ENCODE measurements at places on chromosomes 5 and 9. TPM values are rescaled to one million over a fixed set of nuclear protein-coding genes. Genes with fewer than 3 reads are reported as not detected.

- no peak for DNase-seq
These were observed 54.7 kb downstream of the PLK2 start for GRCh38 chr5:58405175-58405574.

- DNase-seq, result no peak
These were observed 96.8 kb downstream of the CAMK4 start for GRCh38 chr5:111320953-111321352.

DNA sequence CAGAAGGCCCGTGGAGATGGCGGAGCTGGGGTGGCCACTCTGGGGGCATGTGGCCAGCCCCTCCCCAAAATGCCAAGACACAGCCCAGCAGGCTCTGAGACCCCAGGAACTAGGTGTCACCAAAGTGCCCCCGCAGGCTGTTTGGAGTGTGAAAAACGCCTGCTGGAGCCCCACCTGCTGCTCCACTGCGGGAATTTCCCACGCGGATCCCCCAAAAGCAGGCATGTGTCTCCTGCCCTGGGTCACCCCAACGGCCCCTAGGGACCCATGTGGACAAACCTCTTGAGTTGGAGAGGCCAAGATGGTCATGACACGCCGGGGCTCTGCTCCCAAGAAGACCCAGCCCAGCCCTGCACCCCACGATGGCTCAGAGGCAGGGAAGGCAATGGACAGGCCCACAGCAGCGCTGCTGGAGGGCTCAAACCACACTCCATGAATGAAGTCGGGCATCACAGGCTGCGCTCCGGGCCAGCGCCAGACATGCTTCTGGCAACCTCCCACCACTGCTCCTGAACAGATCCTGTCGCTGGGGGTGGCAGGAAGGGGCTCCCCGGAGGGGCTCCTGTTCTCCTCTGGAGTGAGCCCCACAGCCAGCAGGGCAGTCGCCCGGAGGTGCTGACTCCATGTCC is 15.3 kb downstream of the NOTCH1 start:
- no peak for DNase-seq

DNA sequence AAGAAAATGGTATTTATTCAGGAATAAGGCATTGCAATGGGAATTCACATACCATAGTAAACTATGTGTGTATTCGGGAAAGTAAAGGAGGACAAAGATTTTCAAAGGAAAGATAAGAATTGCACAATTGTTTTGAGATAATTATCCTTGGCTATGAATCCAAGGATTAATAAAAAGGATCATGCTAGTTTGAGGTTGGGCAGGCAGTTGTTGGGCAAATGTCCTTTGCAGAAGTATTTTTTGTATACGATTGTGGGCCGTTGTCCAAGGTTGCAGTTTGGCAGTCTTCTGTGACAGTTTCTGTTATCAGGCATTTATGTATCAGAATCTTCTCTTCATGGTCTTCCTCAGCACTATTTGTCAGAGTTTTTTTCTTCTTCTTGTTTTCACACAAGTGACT is 10.6 kb upstream of the UBAP2 start:
- DNase-seq, result no peak

DNA sequence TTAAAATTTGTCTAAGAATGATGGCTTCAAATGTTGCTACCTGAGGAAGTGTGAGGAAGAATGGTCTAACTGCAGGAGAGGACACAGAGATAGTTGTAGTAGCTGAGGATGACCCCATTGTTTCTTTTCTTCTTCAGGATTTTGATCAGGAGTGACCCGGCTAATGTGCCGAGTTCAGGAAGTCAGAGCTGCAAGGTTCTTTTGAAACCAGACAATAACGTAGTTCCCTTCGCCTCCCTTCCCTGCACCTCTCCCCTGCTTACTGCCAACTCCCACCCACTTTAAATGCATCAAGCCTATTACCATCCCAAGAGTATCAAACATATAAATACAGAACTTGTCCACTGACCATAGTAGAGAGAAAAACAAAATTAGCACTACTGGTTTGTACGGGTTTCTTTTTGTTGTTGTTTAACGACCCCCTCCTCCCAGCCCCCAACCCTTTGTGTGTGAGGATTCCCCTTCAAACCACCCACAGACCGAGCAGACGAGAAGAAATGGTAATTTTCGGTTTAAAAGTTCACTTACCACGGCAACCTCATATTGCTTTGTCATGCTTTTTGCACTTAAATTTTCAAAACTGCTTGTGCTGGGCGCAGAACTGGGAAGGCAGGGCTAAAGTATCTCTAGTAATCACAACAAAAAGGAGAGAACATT is 23.5 kb upstream of the ELAVL2 start:
- DNase-seq, result no peak

Gene NEUROG1
- not detected for total RNA-seq

Gene FXN
- 24.1 TPM for total RNA-seq

Gene LRRC19
- total RNA-seq, result not detected

Gene GMCL2
- total RNA-seq, result not detected

Gene ZDHHC11
- 17.0 TPM for total RNA-seq

Data from HCT116 (cell line).